Gastroesophageal sphincter (tissue), 4 donors: ENCODE measurements at places on chromosomes 4 and X. TPM values are rescaled to one million over a fixed set of nuclear protein-coding genes. Genes with fewer than 3 reads are reported as not detected.
A peak's percentile ranks its signal among the peaks of the same experiment; 100 is the strongest.

GRCh38 chr4:26130173-26130572 is 190.6 kb upstream of the RBPJ start:
- no peak for ATAC-seq

- no peak for ATAC-seq
Observed at GRCh38 chr4:105870963-105871362, 24.3 kb upstream of the NPNT start.

DNA sequence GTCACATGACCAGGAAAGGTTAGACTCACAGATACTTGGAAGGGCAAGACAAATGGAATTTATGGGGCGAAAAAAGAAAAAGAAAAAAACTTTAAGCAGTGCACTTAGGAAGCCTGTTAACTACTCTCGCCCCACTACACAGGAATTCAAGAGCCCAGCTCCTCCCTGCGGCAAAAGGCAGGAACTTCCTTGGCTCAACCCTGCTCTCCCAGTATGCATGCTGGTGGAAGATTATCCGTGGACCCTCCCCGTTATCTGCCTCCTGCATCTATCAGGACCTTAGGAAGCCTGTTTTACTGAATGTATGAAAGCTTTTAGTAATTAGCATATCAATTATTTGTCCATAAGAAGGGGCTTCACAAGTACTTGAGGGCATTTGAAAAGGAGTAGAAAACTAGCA is 40.1 kb upstream of the RPA4 start:
- no peak for ATAC-seq

- no peak for ATAC-seq
Observed at GRCh38 chr4:126271292-126271691, 956.5 kb downstream of the FAT4 start.

- no peak for ATAC-seq
Observed at GRCh38 chr4:133856731-133857355, 344.7 kb downstream of the PABPC4L start.

DNA sequence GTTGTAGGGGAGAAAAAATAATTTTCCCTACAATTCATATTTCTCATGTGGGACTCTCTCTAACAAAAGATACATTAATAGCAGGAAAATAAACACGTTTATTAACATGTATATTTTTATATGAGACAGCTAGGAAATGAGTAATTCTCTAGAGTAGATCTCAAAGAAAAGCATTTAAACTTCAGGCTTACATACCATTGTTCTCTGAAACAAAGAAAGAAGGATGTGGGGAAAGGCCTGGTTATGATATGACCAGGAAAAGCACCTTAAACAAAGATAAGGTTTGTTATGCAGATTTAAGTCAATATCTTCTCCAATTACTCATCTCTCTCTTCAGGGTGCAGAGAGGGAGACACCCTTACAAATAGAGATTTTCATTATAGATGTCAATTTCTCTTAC is 131.3 kb downstream of the SLC7A11 start:
- ATAC-seq, result no peak

- peak; percentile 73 for ATAC-seq
Observed at GRCh38 chr4:47531241-47531953, 46.3 kb downstream of the ATP10D start.

DNA sequence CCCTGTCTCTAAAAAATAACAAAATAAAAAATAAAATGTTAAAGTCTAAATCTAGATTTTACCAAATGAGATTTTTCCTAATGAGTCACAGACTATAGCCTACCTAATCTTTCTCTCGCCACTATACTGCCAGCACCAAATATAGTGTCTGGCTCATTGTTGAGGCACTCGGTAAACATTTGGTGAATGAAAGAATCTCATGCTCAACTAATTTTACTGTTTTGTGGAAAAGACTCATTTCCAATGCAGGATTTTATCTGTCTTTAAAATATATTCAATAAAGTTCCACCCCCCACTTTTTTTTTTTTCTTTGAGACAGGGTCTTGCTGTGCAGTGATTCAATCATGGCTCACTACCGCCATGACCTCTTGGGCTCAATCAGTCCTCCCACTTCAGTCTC is 71.5 kb downstream of the PLS3 start:
- ATAC-seq, result no peak

DNA sequence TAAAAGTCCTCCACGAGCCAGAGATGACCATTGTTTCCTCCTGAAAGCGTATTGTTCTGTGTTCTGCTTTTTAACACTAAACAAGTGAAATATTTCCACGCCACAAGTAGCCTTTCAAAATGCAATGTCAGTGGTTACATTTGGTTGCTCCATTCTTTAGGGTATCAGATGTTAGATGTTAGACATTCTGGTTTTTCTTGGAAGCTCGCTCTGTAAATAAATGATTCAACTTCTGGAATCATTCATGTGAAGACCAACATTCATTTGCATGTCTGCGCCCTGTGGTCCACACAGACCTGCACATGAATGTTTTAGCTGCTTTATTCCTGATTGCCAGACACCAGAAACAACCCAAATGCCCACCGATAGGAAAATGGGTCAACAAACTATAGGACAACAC is 38.0 kb upstream of the HELT start:
- no peak for ATAC-seq

DNA sequence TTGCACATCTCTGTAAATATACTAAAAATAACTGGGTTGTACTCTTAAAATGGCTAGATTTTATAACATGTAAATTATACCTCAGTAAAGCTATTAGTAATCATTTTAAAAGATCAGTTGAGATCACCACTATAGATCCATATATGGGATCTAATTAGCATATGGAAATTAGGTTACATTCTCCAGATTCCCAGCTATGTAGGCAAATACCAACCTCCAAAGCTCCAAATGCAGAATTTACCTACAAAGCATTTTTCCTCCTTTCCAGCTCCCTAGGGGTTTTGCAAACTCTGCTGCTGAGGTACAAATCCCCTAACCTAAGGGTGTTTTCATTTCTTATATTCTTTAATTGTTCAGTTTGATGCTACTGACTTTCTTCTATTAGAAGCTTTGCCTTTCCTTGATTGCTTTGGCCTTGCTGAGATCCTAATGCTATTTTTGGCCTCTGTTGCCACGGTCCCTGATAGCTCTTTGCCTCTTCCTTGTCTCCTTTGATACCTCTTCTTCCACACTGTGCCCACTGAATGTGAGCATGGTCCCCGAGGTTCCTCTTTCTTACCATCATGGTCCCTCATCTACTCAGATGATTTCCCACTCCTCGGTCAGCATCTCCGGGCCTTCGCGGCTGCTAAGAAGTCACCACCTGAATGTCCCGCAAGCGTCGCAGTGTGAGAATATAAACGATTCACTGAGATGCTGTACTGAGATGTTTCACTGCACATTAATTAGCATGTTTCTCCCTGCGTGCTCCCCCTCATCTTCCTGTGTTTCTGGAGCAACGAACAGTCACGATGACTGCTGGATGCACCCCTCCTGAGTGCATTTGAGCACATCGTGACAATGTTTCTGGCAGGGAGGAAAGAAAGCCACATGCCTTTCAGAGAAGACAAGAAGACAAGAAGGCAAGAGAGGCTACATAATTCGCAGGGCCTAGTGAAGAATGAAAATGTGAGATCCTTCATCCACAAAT is 23.8 kb downstream of the ENPP6 start:
- no peak for ATAC-seq

SUPT20HL2 gene
- total RNA-seq, result not detected

JAKMIP1 gene
- 1.9 TPM for total RNA-seq

FGF5 gene
- 2.4 TPM for total RNA-seq

GAGE13 gene
- total RNA-seq, result not detected

JCHAIN gene
- 24.6 TPM for total RNA-seq

TMEM185A gene
- 25.2 TPM for total RNA-seq

SPANXN4 gene
- not detected for total RNA-seq

GALNTL6 gene
- total RNA-seq, result not detected
